ENCODE measurements at places on chromosomes 12 and 14.

DNA sequence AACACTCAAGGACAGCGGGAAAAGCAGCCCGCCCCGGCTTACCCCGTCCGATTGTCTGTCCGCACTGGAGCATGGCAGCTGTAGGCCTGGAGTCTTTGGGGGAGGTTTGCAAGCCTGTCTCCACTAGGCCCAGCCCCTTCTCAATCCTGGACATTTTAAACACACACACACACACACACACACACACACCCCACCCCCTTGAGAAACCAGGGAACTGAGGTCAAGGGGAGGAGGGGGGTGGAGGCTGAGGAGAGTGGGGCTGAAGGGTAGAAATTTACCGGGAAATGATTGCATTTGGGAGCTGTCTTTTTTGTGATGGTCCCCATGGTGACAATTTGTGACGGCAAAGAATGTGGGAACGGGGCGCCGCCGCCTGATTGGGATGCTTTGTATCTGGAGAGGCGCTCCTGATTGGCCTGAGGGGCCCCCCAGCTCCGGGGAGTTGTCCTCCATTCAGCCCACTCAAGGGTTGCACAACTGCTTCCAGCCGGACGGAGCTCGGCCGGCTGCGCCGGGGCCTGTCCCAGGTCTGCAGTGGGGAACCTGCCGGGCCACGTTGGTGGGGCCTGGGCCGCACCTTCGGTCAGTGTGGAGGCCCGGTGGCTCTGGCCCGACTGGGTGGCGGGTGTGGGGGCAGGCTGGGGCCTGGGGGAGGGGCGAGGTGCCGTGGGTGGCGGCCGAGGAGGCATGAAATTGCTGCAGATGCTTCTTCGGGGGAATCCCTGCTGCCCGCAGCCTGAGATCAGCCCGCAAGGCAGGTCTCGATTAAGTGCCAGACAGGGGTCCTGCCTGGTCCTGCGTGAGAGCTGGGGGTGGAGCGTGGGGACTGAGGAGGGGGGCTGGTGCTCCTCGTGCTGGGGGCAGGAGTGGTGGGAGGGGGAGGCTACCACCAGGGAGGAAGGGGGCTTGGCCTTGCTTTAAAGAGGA is at the start of gene FAM181A:
FAM181A (plus strand) TSS at position 472 of the 927 bp plus-strand sequence. CDS start 942 bp downstream, outside the sequence.
- DNase-seq = no peak

GRCh38 chr12:113467502-113468364 is 3.9 kb downstream of the LHX5 start:
- no peak for DNase-seq

DNA sequence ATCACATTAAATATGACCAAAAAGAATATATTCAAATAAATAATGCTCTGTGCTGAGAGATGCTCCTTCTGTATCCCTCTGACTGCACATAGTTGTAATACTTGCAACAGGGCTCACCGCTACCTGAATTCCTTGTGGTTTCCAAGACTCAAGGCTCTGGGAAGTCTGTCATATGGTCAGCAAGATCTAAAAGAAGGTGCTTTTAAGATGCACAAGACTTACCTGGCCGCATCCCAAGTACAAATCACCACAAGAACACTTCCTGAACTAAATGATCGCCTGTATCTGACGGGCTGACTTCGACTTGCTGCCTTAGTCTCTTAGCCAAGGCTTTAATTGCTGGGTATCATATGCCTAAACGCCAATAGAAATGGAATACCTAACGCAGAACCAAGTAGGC is 67.2 kb downstream of the HECTD4 start:
- DNase-seq = no peak

DNA sequence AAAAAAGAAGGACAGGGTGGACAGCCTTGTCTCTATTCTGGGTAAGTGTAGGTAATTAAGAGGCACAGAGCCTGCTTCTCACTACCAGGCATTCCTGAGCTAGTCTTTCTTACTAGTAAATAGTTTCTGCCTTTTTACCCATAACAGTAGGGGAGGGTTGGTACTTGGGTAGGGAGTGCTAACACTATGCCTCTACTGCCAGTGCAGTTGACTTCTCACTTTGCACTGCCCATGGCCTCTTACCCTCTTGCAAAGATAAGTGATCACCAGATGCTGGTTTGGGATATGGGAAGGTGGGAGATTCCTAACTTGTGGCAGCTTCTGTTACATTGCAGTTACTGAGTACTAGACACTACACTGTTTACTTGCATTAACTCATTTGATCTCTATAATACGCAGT is 11.6 kb downstream of the AHSA1 start:
- DNase-seq = no peak

DNA sequence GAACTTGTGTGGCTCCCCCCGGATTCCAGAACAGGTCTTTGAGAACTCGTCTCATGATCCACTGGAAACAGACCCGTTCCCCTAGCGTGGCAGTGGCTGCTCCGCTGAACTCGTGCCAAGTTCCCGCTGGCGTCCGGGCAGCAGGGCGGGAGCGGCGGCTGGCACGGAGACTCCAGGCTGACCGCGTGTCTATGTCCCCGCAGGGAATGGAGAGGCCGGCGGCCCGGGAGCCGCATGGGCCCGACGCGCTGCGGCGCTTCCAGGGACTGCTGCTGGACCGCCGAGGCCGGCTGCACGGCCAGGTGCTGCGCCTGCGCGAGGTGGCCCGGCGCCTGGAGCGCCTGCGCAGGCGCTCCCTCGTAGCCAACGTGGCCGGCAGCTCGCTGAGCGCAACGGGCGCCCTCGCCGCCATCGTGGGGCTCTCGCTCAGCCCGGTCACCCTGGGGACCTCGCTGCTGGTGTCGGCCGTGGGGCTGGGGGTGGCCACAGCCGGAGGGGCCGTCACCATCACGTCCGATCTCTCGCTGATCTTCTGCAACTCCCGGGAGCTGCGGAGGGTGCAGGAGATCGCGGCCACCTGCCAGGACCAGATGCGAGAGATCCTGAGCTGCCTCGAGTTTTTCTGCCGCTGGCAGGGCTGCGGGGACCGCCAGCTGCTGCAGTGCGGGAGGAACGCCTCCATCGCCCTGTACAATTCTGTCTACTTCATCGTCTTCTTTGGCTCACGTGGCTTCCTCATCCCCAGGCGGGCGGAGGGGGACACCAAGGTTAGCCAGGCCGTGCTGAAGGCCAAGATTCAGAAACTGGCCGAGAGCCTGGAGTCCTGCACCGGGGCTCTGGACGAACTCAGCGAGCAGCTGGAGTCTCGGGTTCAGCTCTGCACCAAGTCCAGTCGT is 1.5 kb downstream of the APOLD1 start:
- peak; percentile 61 for DNase-seq

DNA sequence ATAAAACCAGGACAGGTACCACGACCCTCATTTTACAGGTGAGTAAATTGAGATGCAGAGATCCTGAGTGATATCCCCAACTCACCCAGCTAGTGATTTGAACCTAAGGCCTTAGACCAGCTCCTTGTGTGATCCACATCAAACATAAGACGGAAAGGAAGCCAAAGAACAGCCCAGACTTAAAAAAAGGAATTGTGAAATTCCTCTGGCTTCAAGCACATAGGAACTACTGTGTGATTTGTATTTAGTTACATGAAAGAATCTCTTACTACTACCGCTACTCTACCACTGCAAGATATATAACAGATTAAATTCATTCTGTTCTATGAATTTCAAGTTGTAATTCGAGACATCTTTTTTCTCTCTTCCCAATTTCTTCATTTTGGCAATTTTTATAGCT is 10.5 kb downstream of the E2F7 start:
- no peak for DNase-seq

DNA sequence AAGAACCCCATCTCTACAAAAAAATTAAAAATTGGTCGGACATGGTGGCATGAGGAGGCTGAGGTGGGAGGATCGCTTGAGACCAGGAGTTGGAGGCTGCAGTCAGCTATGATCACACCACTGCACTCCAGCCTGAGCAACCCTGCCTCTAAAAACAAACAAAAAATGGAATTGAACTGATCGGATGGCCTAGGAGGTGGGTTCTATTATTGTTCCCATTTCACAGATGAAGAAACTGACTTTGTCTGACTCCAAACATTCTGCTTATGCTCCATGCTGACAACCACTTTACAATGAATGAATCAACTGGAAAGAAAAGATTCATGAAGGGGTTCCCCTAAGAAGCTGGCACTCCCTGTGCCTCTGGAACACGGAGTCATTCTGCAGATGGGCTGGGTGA is 47.3 kb downstream of the TRPV4 start:
- no peak for DNase-seq

- no peak for DNase-seq
Measured at GRCh38 chr12:46557539-46558373, 185.2 kb upstream of the SLC38A2 start.

DNA sequence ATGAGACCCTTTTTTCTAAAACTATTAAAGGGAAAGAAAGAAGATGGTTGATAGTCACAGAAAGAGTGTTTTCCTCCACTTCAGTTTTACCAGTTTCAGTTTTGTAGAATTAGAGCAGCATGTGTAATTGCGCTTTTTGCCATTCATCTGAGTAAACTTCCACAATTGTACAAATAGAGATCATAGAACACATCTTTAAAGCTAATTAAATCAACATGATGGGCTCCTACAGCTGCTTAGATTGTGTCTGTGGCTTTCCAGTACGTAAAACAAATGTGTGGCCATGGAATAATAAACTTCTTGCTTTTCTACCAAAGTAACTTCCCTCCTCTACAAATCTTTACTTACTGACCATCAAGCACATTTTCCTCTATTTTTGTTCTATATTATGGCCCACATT is 84.2 kb upstream of the LRIG3 start:
- DNase-seq = no peak

DNA sequence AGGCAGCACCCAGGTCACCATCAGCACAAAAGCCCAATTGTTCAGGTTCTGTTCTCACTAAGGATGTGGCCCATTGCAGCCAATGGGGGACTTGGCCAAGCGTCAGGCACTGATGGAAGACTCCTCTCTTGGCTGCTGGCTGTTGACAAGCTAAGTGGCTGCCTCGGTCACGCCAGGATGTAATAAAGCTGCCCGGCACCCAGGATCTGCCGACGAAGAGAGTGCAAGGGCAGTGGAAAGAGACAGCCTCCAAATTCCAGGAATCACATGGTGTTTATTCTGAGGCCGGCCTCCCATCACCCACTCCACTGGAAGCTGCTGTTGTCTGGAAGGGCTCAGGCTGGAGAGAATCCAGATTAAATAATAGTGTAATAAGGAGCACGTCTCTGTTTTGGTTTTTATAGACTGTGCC is 451.8 kb upstream of the TBX3 start:
- DNase-seq = no peak

DNA sequence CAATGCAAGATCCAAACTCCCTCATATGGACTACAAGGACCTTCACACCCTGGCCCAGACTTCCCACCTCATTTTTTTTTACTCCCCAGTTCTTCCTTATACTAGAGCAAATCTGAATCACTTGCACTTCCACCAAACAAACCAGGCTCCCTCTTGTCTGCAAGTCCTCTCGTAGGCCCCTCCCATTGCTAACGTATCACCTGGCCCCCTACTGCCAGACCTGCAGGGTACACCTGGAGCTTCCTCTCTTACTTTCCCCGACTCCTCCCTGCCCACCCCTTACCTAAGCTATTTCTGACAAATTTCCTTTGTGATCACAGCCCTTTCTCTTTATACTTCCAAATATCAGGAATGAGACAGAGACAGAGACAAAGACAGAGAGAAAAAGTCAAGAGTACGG is 463.9 kb downstream of the GALC start:
- no peak for DNase-seq

- no peak for DNase-seq
Measured at GRCh38 chr14:65321370-65321875, 91.1 kb upstream of the FUT8 start.

DNA sequence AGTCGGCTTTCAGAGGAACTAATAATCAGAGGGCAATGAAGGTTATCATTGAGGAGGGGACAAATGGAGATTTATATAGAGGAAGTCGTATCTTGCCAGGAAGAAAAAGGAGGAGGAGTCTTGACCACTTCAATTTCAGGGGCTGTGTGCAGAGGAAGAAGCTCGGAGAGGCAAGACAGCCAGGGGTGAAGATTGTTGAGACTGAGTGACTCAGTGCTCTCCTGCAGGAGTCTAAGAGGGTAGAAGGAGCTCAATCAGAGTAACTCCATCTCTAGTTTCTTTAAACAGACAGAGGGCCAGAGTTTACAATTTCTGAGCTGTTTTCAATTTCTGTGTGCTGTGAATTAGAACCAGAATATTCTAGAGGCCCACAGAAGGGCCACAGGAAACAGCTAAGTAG is 439.3 kb upstream of the PRICKLE1 start:
- DNase-seq = no peak

GRCh38 chr14:93049867-93050331 is 65.8 kb downstream of the ITPK1 start:
- no peak for DNase-seq

DNA sequence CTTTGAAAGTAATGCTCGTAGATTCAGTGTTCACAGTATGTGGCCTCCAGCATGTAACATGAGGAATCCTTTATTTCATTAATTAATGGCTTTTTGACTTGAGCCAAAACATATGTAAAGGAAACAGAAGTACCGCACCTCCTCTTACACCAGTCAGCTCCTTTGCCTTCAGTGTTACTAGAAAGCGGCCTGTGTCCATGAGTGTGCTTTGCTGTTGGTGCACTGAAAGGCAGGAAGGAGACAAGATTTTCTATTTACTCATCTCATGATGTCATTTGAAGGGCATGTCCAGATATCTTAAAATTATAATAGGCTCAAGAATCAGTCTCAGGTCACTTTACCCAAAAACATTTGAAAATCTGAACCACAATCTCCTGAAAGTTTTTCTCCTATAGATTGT is 9.9 kb upstream of the CCT2 start:
- no peak for DNase-seq

DNA sequence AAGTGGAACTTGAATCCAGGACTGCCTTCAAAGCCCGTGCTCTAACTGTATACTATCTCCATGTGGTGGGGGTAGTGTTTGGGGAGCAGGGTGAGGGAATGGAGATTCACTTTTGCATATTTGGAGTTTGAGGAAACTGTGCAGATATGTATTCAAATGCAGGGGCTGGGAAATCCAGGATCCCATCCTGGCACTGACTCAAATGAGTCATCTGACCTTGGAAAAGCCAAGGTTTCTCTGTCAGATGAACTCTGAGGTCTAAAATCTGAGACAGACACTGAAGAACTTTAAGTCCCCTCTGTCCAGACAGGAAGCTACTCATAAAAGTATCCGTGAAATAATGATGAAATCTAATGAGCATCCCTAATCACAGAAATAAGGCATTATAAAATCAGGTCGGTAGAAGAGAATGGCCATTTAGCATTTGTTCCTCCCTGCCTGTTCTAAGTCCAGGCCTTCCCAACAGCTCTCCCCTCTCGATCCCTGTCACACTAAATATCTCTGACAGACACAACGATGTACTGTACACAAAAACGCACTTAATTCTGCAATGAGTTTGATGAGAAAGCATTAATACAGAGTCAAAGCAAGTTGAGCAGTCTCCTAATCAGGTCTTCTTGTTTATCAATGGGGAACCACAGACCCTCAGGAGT is 14.4 kb downstream of the NIN start:
- DNase-seq = no peak

Data from stimulated activated CD4-positive, alpha-beta T cell treated with anti-CD3 and anti-CD28 coated beads, Interleukin-15, amount 100 ng/mL, for 48 hours (primary cell).